Activated naive CD4-positive, alpha-beta T cell treated with anti-CD3 and anti-CD28 coated beads, Interleukin-2, amount 50 U/mL, for 72 hours (primary cell): ENCODE measurements at places on chromosomes 5 and 9. TPM values are rescaled to one million over a fixed set of nuclear protein-coding genes. Genes with fewer than 3 reads are reported as not detected.

GRCh38 chr5:37576552-37576951 is 197.4 kb downstream of the WDR70 start:
- no peak for DNase-seq

- no peak for DNase-seq
Measured at GRCh38 chr5:102720969-102721368, 34.1 kb upstream of the PAM start.

DNA sequence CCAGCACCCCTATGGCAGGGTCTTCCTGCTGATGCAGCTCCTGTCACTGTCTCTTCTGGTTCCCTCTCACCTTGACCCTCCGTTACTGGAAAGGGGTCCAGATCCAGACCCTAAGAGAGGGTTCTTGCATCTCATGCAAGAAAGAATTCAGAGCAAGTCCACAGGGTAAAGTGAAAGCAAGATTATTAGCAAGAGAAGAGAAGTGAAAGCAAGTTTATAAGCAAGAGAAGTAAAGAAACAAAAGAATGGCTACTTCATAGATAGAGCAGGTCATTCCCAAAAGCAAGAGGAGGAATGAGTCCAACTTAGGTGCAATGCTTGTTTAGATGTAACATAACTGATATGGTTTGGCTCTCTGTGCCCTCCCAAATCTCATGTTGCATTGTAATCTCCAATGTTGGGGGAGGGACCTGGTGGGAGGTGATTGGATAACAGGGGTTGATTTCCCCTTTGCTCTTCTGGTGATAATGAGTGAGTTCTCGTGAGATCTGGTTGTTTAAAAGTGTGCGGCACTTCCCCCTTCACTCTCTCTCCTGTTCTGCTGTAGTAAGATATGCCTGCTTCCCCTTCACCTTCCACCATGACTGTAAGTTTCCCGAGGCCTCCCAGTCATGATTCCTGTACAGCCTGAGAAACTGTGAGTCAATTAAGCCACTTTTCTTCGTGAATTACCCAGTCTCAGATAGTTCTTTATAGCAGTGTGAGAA is 183.3 kb downstream of the MED10 start:
- no peak for DNase-seq

DNA sequence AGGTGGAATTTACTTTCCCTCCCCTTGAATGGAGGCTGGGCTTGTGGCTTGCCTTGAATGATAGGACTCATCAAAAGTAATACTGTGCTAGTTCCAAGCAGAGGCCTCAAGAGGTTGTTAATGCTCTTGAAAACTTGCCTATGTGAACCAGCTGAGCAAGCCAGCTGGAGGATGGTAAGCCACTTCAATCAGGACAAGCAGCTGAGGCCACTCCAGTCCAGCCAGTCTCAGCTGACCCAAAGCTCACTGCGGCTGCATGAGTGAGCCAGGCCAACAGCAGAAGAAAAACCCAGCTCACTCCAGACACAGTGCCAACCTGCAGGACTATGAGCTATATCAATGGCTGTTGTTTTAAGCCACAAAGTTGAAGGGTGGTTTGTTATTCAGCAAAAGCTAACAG is 182.8 kb downstream of the MCTP1 start:
- DNase-seq = no peak

DNA sequence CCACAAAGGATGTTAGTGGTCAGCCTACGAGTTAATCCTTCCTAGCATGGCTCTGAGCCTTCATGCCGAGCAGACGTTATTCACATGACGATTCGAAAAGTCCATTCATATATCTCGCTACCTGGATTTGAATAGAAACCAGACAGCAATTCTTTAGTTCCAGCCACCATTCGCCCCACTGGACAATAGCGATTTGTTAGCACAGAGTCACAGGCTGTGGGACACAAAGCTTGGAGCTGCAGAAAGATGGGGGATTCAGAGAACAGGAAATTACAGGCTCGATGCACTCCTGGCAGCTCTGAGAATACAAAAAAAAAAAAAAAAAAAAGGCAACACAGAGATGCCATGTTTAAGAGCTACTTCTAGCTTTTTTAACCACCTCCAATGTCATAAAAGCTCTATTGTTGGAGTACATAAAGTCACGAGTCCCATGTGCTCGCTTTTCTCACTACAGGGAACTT is 110.7 kb downstream of the NR6A1 start:
- DNase-seq = no peak

DNA sequence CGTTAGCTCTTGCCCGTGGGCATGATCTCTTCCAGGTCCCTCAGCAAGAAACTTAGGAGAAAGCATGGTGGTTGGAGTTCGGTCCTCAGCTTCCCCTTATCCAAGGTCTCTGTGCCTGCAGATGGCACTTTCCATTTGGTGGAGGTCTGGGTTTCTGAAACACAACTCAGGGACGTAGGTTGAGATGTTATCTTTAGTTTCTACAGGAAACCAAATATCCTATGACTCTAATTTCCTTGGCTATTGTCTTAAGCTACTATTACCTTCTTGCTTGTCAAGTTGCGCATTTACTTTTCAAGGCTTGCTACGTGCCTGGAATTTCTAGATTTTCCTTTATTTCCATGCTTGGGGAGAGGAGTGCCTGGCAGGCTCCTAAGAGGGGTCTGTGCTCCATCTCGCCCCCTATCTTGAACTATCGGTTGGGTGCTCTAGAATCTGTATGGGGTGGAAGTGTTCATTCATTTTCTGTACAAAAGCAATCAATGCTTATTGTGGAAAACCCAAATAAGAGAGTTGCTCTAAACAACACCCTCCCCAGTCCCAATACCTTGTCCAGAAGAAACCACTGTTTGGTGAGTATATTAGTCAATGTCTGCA is 32.9 kb upstream of the KCNIP1 start:
- DNase-seq = no peak

The ANKDD1B gene
- 0.19 TPM for total RNA-seq

DNA sequence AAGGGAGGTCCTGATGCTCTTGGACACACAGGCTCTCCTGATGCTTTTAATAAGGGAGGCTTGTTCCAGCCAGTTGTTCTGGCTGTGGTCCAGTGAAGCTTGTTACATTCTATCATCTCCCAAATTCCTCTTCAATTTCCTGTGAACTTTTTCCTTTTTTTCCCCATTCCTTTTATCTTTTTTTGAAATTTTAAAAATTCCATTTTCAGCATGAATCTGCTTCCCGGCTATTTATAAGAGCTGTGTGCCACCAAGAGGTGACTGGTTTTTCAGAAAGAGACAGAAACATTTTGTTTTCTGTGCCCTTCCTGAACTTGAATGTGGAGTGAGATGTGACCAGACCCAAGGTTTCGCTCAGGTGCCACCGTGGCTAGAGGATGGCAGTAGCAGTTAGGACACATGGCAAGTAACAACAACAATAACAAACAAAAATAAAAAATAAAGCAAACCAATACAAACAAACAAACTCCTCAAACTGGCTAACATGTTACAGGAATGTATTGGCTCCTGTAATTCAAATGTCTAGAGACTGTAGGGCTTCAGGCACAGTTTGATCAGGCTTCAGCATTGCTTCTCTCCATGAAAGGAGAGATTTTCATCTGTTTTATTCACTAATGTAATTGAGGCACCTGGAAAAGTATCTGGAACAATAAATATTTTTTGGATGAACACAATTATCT is 121.1 kb downstream of the BOD1 start:
- no peak for DNase-seq

DNA sequence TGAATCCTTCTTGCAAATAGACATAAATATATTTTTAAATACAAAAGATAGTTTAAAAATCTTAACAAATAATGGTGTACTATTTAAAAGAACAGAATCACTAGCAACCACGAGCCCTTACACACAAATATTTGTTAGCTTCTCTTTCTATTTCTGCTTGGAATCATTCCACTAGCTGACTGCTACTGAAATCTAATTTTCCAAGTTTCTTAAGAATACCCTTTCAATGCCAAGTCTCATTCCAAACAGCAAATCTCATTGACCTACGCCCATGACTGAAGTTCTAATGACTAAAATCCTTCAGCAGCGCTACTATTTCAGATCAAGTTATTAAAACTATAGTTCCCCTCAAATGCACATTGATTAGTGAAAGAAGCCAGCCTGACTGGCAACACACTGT is 13.2 kb upstream of the PPP1R2B start:
- no peak for DNase-seq

- no peak for DNase-seq
Measured at GRCh38 chr9:88802533-88802932, 188.7 kb upstream of the S1PR3 start.

The MINAR2 gene
- total RNA-seq = not detected

DNA sequence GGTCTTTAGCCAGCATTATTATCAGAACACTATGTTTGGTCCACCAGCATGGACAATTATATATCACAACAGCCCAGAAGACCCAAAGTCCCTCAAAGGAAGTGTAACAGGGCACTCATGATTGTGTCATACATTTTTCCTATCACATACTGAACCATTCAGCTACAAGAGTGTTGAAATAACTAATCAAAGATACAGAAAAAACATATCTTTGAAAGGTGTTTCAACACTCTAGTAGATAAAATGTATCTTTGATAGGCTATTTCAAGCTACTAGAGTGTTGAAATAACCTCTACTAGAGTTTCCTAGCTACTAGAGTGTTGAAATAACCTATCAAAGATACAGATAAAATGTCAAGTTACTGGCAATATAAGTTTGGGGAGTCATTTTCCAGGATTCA is 545.0 kb downstream of the PRR16 start:
- DNase-seq = no peak

GRCh38 chr5:80204808-80205614 is 50.8 kb downstream of the SERINC5 start:
- no peak for DNase-seq

- DNase-seq = no peak
Measured at GRCh38 chr9:444528-444927, 229.9 kb downstream of the DOCK8 start.

- DNase-seq = no peak
Measured at GRCh38 chr5:61348447-61348846, 16.4 kb downstream of the ZSWIM6 start.

The FAM78A gene
- 23.0 TPM for total RNA-seq

The TSSK1B gene
- not detected for total RNA-seq

DNA sequence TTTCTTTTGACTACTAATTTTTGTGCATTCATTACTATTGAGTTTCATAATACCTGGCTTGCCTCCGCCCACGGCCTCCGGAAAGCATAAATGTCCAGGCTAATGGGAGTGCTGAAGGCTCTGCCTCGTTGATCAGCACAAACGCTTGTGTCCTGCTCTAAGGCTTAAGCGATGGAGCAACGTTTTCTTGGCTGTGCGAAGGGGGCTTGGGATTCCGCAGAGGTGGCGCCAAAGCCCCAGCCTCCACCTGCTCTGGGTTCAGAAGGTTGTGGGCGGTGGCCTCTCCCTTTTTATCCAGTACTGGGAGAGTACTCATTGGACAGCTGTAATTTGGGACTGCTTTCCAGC is 19.7 kb downstream of the ANXA2R start:
- no peak for DNase-seq

The UGT3A1 gene
- total RNA-seq = not detected

- no peak for DNase-seq
Measured at GRCh38 chr5:39120052-39120420, 45.8 kb upstream of the RICTOR start.

The ARSI gene
- total RNA-seq = not detected

DNA sequence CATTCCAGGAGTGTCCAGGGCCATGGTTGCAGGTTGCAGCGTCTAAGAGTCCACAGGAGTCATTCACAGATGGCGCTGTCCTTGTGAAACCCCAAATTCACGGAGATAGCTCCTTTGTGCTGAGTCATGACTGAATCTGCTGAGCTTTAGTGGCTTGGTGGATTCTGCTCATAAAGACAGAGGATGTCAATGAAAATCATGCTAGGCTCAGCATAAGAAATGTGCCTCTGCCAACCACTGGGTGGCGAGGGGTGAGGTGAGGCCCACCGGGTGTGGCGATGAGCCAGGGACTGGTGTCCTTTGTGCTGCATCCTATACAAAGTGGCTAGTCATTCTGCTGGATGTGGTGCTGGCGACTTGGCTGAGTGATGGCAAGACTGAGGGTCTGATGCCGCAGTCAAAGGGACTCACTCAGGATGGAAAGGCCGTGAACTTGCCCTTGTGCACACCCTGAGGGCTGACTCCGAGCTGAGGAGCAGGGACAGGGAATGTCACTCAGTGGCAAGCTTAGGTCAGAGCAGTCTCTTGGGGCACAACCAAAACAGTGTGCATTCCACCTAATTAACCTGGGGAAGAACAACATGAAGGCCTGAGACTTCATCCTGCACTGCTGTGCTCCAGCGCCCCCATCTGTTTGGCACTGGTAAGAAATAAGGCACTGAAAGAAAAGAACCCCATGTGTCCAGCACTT is 71.5 kb downstream of the DAP start:
- no peak for DNase-seq

DNA sequence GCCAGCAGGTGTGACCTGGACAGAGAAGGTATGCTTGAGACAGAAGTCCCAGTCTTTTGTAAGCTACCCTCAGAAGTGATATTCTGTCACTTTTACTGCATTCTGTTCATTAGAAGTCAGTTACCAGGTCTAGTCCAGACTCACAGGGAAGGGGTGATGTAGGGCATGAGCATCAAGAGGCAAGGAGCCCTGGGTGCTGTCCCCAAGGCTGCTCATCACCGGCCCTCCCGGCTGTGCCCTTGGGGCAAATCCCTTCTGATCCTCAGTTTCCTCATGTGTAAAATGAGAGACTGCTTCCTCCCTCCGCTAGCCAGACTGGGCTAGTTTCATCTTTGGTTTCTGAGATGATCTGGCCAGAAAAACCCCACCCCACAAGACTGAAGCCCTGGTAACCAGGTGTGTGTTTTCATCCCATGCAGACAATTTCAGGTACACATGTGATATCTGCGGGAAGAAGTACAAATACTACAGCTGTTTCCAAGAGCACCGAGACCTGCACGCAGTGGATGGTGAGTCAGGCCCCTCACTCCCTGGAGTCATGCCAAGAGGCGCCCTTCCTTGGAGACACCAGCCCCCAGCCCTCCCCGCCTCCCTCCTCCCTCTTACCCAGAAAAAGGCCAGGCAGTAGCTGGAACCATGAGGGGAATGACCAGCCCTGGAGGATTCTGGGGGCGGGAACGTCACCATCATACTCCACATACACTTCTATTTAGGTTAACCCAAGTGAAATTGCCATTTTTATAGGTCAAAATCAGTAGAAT is 71.0 kb downstream of the AMBP start:
- DNase-seq = no peak

DNA sequence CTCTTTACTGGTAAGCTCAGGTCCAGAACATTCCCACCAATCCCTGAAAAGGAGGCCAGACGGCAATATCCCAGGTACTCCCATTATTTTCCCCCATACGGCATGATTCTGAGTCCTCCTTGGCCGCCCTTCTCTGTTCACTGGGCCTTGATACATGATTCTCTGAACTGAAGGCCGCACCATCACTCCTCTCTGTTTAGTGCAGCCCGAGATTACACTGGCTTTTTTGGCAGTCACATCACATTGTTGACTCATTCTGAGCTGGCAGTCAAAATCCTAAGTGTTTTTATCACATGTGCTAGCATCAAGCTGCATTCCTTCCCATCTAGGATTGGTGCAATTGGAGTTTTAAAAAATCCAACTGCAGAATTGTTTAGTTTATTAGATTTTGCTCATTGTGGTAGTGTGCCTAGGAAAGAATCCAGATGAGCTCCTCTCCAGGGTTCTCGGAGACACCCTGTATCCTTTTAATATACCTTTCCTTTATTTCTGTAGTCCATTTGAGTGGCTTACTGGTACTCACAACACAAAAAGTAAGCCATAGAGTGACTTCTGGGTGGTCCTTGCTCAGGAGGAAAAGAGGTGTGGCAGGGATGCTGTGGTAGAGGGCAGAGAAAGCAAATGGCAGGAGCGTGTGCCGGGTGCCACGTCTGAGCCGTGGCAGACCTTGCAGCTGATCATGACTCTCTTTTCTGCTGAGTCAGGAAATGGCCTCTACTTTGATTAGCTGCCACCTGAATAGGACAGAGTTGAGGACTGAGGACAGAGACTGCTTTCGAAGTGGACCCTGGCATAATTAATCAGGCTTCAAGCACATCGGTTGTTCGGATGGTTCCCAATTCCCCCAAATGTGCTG is 121.1 kb upstream of the IL12B start:
- DNase-seq = no peak
